RPMI8226 (cell line): ENCODE measurements at places on chromosomes 5 and 9.

- DNase-seq = no peak
Observed at GRCh38 chr9:99002706-99003105, 59.0 kb downstream of the COL15A1 start.

GRCh38 chr5:27083449-27084415 lies 45.3 kb upstream of the CDH9 start:
- DNase-seq = no peak

- no peak for DNase-seq
Observed at GRCh38 chr5:177222269-177222668, 81.2 kb downstream of the RAB24 start.

- no peak for DNase-seq
Observed at GRCh38 chr9:98007251-98007928, 24.2 kb downstream of the ANP32B start.

GRCh38 chr5:55935371-55935770 lies 59.4 kb downstream of the IL6ST start:
- DNase-seq = no peak

DNA sequence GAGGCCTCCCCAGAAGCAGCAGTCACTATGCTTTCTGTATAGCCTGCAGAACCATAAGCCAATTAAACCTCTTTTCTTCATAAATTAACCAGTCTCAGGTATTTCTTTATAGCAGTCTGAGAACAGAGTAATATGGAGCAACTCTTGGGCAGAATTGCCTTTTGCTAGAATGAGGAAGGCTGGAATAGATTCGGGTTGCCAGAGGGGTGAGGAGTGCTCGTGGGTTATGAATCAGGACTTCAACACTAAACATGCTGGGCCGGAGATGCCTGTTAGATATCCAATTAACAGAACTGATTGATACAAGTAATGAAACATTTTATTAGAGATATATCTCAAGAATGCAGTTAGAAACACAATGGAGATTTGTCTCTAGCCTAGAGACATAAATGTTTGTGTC lies 140.9 kb upstream of the MAP3K1 start:
- DNase-seq = no peak

- DNase-seq = no peak
Observed at GRCh38 chr9:69081261-69081660, 45.7 kb downstream of the FXN start.

DNA sequence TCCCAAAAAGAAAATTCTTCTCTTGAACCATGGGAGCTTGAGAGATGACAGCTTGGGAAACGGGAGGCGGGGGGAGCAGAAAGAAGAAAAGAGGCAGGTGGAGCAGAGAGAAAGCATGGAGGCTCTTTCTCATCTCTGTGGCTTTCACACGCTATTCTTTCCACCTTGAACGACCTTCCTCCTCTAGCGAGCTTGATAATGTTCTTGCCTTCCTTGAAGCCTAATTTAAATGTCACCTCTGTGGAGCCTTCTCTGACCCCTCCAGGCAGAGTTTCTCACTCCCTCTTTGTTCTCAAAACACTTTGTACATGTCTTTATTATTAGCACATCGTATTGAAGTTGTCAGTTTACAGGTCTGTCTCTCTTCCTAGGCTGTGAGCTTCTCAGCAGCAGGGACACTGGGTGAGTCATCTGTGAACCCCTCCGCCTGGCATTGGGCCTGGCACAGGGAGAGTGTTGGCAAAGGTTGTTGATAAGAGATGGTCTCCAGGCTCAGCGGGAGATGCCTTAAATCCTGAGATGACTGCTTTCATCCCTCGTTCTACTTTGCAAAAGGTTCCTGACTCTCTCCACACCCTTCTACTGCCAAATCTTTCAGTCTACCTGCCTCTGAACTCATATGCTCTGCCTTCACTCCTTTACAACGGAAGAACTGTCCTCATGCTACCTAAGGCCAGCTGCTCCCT lies 14.1 kb upstream of the STRBP start:
- DNase-seq = no peak

- DNase-seq = no peak
Observed at GRCh38 chr9:91803970-91804752, 145.9 kb downstream of the ROR2 start.

- DNase-seq = no peak
Observed at GRCh38 chr5:14787801-14788579, 83.6 kb downstream of the ANKH start.

DNA sequence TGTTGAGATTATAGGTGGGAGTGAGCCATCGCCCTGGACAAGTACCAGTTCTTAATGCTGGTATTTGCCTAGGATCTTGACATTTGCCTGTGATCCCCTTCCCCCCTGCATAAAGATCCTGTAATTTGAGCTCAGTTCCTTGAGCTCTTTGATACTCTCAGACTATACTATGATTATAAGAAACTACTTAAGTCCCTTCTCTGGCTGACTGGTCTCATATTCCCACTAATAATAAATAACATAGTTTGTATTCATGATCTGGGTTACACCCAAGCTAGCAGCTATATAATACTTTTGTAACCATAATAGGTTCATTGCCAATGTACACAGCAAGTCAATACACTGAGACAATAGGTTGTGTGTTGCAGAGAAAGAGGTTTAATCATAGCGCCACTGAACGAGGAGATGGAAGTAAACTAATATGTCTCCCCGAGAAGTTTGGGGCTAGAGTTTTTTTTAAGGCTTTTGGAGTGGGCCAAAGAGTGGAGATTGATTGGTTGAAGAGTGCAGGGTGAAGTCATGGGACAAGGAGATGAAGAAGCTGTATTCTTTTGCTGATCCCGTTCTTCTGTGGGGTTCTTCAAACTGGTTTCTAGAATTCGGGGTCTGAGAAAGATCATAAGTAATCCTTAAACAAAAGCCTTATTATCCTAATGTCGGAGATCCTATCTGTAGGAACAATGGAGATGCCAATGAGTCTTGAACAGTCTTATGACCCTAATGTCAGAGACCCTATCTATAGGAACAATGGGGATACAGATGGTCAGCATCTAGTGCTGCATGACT lies 20.7 kb upstream of the SHOC1 start:
- no peak for DNase-seq

- no peak for DNase-seq
Observed at GRCh38 chr5:156271569-156271968, 55.4 kb upstream of the SGCD start.

DNA sequence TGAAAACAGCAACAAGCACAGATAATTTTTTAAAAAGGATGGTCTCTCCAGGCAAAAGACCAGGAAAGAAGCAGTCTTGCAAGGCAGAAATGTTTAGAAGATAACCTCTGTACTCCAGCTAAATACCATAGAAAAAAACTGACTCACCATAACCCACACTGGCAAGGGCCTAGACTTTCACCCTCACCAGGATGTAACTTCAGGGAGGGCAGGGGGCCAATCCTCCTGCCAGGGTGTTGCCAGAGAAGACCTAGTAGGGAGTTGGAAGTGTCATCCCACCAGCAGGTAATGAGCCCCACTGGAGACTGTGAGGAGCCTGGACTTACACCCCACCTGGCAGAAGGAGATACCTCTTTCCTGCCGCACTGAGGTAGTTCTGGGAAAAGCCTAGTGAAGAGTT lies 97.6 kb downstream of the PRELID2 start:
- DNase-seq = no peak

- DNase-seq = no peak
Observed at GRCh38 chr5:64015824-64016223, 53.6 kb upstream of the HTR1A start.

- peak; percentile 69 for DNase-seq
Observed at GRCh38 chr9:35882263-35882848, 12.2 kb upstream of the OR13J1 start.
